ENCODE measurements at places on chromosomes 2 and 18.

DNA sequence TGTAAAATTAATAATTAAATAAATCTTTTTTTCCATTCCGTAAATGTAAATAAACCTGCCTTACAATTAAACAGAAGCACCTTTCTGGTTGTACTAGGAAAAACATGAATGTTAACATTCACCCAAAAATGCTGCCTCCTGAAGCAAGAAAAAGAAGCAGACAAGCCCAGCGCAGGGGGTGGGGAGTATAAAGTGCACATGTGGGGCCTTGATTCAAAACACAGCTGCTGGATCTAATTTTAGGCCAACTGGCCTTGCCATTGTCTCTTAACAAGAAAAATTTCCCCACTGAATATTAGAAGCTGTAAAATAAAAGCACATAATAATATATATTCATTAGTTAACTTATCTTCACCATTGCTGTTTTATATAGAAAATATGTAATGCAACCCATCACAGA is 28.3 kb downstream of the TCF4 start:
- no peak for DNase-seq

- no peak for DNase-seq
Measured at GRCh38 chr2:175690113-175690837, 311.8 kb downstream of the LNPK start.

DNA sequence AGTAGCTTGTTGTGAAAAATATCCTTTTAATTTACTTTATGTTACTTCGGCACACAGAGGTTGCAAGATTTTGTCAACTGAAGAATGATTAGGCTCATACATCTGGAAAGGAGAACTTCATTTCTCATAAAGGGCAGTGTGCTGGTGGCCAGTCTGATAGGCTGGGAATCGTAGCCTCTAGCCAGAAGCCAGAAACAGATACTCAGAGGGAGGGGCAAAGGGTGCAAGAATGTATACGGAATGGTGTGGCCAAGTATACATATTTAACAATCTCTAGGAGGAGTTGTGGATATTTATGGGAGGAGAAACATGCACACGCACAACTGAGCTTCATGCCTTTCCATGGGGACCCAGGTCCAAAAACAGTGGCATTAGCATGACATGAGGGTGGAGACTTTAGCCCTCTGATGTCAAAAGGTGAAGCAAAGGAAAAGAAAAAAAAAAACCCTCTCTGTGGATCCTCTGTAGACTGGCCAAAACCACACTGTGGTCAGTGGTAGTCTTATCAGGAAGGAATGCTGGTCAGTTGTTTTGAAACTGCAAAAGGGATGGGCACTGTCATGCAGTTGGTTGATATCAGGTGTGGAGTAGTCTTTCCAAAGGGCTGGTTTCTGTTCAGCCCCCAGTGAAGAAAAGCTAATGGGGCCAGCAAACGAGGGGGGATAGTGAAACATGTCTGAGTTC is 34.9 kb upstream of the APCDD1 start:
- no peak for DNase-seq

- no peak for DNase-seq
Measured at GRCh38 chr18:55500316-55501086, 87.5 kb downstream of the TCF4 start.

DNA sequence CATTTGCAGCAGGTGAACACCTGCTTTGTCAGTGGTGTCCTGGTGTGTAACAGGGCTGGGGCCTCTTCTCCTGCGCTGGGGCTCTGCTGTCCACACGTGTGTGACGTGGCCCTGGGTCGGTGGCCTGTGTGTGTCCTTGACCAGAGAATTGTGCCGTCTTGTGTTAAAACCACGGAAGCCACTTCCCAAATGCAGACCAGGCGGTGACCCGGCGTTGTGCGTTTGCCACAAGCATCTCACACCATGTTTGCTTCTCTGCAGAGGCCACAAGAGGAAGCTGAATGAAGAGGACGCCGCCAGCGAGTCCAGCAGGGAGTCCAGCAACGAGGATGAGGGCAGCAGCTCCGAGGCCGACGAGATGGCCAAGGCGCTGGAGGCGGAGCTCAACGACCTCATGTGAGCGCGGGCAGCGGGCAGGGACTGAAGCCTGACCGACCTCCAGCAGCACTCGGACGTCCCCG is 44.3 kb upstream of the KCNG2 start:
- no peak for DNase-seq

DNA sequence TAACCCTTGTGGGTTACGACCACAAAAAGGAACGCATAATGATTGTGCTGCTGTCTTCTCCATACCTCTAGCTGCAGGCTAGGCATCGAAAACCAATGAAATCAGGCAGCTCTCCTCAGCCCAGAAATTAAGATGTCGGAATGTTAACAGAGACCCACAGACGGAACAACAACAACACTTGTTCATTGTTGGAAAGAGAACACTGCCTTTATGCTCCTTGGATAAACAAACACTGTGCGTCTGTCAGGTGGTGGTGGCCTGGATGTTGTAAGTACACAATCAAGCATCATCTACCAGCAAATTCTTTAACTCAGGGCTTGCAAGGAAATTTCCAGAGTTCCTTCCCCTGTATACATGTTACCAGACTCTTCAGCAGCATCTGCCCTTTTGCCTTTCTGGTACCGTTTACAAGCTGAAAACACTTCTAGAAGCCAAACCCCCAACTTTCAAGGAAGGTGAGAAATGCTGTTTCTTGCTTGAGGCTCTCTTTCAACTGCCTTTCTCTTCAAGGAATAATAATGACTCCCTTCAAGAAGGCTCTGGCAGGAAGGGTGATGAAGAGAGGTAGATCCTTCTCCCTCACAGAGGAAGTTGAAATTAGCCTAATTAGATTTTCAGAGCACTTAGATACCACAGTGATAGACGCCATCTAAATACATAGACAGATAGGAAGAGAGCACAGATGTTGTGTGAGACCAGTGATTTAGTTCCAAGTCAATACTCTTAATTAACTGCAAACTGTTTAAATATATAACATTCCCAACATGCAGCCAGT is 332.7 kb downstream of the ZNF521 start:
- no peak for DNase-seq

DNA sequence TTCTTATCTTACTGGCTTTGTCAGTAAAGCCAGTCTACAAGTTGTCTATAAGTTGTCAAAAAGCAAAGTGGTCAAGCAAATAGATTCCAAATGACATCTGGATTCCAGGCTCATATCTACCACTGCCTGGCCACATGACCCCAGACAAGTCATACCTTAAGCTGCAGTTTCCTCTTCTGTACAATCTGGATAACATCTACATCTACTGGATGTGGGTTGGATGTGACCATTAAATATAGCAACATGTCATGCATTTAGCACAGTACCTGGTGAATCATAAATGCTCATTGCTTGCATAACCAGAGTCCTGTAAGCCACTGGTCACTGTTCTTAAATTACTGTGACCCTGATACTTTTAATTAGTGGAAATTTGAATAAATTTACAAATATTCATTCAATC is 16.8 kb downstream of the COBLL1 start:
- no peak for DNase-seq

GRCh38 chr18:38077229-38077628 is 511.6 kb upstream of the CELF4 start:
- DNase-seq, result no peak

- no peak for DNase-seq
Measured at GRCh38 chr2:187527262-187527661, 27.0 kb downstream of the TFPI start.

GRCh38 chr18:12474876-12475275 is 67.1 kb downstream of the PRELID3A start:
- DNase-seq, result no peak

GRCh38 chr18:27378431-27379095 is 193.5 kb upstream of the CHST9 start:
- DNase-seq, result no peak

- no peak for DNase-seq
Measured at GRCh38 chr18:38497266-38497665, 931.7 kb upstream of the CELF4 start.

DNA sequence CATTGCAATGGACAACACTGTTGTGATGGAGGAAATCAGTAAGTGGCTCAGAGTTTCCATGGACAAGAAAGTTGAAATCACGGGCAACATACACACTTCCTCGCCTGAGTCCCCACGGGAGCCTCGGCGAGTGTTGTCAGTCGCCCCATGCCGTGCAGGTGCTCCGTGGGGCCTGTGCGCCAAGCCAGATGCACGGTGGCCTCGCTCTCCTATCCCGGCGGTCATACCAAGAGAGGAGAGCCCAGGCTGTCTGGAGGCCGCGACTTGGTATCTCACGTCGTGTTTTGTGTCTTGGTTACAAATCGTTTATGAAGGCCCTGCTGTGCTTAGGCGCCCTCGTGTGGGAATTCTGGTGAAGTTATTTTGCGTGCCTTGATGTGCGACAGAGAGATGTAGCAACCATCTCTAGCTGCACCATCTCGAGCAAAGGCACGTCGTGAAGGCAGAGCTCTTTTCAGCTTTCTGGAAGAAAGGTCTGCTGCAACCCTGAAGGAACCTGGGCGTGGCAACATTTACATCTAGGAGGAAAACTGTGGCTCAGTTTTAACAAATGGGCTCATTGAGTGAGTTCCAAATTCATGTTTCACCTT is 21.8 kb downstream of the ATG4B start:
- DNase-seq, result no peak

DNA sequence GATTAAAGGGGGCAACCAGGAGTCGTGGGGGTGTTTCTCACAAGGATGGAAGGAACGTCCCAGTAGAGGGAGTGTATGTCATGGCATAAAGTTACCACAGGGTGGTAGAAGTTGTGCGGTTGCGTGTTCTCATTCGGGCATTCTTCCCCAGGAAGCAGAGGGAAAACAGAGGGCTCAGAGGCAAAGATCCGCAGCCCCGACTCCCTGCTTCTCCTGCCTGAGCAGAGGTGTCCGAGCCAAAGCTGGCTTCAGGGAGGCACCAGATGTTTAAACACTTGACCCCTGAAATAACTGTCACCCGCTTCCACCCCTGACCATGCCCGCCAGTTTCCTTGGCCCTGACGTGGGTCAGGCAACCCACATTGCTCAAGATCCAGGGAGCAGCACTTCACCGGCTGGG is 83.7 kb downstream of the EN1 start:
- DNase-seq, result no peak

All from D721Med (cell line).